ENCODE measurements at places on chromosomes 2 and 18.

- no peak for DNase-seq
Measured at GRCh38 chr2:177314722-177315264, 50.3 kb upstream of the NFE2L2 start.

DNA sequence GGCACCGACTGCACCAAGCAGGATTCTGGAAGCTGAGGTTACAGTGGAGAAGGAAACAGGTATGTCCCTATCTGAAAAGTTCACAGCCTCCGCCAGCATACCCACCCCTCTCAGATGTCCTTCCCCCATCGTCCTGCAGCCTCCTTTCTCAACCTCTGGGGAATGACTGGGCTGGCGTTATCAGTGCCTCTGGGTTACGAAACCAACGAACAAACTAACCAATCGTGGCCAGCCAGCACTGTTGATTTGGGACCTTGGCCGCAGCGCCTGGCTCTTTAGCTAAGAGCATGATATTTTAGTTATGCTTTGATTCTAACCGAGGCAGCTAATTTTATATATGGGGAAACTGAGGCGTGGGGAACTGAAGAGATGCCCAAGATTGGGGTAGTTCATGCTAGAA is 233.0 kb downstream of the TFCP2L1 start:
- no peak for DNase-seq

- DNase-seq: no peak
Measured at GRCh38 chr2:55351672-55352071, 68.0 kb downstream of the CCDC88A start.

- DNase-seq: no peak
Measured at GRCh38 chr2:43435746-43436145, 160.1 kb downstream of the THADA start.

- no peak for DNase-seq
Measured at GRCh38 chr18:2653467-2653866, 2.1 kb upstream of the SMCHD1 start.

DNA sequence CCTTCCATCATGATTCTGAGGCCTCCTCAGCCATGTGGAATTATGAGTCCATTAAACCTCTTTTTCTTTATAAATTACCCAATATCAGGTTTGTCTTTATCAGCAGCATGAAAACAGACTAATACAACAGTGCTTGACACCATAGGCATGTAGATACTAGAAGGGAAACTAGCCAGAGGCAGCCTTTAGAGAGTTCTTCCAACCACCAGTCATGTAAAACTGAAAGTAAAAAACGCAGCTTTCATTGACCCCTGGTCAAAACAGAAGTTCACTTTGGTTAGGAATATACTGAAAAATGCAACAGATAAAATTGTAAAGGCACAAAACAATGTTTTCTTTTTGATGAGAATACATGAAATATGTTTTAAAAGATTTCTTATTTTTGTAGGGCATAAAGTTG is 122.8 kb upstream of the L3MBTL4 start:
- DNase-seq: no peak

DNA sequence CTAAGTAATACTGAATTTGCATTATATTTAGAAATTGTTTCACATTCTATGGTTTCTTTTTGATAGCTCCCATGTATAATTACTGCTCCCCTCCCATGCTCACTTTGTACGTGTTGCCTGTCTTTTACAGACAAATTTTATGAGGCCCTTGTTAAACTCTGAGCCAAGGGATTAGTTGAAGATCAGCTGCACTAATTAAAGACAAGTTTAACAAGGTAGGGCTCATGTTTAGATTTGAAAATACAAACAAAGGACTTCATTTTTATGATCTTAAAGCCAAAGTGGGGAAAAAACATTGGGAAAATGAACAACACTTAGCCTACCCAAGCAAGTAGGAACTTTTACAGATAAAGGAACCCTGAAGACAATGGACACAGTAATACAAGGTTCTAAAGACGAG is 46.2 kb downstream of the ARHGAP28 start:
- no peak for DNase-seq

- no peak for DNase-seq
Measured at GRCh38 chr2:160205505-160205904, 5.4 kb upstream of the ITGB6 start.

- no peak for DNase-seq
Measured at GRCh38 chr18:8982416-8983183, 119.9 kb upstream of the NDUFV2 start.

DNA sequence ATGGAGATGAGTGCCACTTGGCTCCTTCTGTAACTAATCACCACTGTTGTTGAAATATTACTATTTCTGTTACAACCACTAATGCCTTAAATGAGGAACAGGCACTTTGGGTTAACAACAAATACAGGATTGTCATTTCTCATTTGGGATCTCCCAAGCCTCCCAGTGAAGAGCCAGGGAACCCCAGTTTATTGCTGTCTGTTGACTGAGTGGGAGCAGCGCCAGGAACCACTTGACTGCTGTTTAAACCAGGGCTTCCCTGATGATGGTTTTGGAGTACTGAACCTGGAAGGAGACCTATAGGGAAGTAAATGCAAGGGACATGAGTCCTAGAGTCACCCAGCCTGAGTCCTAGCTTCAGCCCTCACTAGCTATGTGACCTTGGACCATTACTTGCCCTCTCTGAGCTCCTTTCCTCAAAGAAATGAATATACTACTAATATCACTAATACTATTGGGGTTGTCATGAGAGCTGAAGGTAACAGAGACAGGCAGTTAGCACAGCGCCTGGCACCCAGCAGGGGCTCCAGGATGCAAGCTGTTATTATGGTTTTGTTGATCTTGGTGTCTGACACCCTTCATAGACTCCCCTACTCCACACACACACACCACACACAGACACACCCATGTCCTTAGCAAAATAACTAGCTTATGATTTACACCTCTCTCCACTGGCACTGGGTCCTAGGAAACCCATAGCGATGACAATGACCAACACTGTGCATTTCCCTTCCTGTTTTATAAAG is 104.2 kb upstream of the FZD7 start:
- no peak for DNase-seq

DNA sequence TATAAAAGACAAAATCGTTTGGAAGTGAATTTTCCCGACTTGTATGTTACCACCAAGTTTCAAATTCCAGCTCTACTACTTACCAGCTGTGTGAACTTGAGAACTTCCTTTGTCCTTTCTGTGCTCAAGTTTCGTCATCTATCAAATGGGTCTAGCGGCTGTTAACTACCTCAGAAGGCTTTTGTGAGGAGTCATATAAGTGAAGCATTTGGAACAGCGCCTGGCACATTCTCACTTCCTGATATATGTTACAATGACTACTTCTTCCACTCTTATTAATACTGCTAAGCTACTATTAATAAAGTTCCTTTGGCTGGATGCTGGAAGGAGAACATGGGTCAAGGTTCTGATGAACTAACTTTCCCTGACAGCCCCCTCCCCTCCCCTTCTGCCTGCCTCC is 104.5 kb downstream of the MEIS1 start:
- DNase-seq: no peak

DNA sequence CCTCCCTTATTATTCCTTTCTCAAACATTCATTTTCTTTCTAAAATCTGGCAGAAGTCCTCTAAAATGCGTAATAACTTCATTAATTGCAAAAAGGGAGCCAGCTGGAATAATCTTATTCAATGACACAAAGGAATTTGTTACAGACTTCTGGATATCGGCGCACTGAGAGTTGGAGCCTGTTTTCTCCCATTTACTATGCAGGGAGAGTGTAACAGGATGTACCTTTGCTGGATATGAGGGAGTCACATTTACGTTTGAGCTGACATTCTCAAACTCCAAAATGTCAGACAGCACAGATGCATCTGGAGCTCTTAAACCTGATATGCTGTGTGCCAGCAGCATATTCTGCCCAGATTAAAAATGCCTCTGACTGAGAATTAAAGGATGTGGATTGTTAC is 275.3 kb downstream of the TMX3 start:
- DNase-seq: no peak
